Activated CD4-positive, CD25-positive, alpha-beta regulatory T cell treated with anti-CD3 and anti-CD28 coated beads, Interleukin-2, amount 50 U/mL, for 72 hours (primary cell): ENCODE measurements at places on chromosomes 7 and 10.

DNA sequence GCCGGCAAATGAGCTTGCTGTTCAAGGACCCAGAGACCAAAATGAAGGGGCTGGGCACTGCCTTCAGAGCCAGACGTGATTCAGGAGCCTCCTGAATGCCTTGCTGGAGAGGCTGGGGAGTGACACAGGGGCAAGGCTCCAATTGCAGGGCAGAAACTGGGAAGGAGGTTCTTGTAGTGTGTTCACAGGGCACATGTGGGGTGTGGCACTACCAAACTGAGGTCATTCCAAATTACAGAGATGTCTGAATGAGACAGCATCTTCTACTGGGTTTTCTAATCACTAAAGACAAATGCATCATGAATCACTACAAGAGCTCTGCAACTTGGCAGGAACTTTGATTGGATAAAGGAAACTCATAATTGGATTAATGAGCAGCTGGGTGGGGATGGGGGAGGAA, 17.8 kb downstream of the CRTAC1 start:
- DNase-seq, result no peak

DNA sequence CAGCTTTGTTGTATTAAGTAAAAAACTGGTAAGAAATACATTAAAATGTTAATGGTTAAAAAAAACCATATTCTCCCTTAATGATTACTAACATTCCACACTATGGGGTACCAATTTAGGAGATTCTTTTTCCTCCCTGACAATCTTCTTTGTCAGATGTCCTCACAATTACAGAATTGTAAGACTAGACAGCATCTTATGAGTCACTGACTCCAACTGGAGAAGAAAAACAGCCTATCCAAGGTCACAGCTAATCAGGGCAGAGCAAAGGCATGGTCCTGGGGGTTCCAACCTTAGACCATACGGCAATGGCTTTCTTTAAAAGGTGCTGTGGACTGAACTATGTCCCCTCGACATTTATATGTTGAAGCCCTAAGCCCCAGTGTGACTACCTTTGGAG, 127.6 kb downstream of the DLG5 start:
- DNase-seq, result no peak

DNA sequence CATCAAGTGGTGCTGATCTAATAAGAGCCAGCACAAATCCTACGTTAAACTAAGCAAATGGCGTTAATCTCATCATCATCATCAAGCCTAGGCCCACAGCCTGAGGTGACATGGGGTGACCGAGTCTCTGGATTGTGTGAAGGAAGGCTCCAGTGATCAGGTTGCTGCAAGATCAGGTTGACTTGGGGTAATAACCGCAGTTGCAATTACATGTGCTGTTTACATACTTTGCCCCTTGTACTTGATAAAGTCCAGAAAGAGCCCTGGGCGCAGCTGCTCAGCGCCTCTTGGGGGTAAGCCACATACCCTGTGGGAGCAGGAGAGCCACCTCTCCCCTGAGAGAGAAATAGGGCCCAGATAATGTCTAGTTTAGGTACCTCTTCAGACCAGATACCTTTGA, 228.1 kb downstream of the WDR11 start:
- DNase-seq, result no peak

- DNase-seq, result no peak
These were observed 74.1 kb downstream of the DNAH11 start for GRCh38 chr7:21616796-21617436.

- DNase-seq, result no peak
These were observed 401.9 kb downstream of the PARD3 start for GRCh38 chr10:34413214-34413613.

DNA sequence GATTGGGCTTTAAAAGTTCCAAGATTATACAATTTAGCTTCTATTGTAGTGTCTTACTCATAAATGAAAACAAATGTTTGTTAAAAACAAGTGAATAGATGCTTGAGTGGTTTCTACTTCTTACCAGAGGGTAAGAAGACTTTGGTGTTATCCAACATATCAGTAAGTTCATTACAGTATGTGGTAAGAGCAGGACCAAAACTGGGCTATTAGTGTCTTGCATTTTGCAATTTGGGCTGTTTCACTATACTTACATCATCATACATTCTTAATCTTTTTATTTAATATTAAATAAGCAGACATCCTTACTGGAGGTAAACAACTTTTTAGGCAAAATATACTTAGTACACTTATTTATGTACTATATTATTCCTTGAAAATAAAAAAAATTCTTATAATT, 248.4 kb upstream of the HGF start:
- no peak for DNase-seq

DNA sequence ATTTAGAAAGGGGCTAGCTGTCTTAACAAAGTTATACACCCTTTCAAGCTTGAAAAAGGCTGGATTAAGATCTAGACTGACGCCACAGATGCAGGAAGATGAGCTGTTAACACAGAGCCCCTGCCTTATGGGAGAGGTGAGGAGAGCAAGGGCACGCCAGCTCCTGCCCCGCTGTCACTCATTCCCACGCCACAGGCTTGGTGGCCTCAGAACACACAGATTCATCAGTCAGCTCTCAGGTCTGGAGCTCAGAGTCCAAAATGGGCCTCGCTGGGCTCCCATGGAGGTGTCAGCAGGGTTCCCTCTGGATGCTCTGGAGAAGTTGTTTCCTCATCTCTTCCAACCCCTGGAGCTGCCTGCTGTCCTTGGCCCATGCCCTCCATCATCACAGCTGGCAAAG, 554.2 kb downstream of the TCERG1L start:
- DNase-seq, result no peak

DNA sequence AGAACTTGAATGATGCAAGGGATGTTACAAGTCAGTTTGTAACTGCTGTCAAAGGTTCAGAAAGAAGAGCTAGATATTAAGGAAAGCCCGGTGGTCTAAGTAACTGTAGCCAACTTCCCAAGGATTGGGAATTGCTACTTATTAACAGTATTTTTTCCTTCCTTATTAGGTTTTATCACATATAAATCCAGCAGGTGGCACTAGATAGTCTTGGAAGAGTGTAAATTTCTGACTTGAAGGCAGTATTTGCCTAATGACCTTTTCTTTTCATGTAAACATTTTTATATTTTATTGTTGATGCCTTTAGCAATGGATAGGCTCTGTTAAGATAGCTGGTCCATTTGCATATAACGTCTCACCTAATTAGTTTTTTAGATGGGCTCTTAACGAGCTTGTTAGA, 51.2 kb downstream of the ANLN start:
- no peak for DNase-seq

GRCh38 chr7:3297105-3297819, 3.8 kb upstream of the SDK1 start:
- DNase-seq, result no peak

- DNase-seq, result no peak
These were observed 14.5 kb upstream of the LIMK1 start for GRCh38 chr7:74069086-74069541.
